Small intestine (tissue), 16 donors: ENCODE measurements at places on chromosomes 6 and 20.

GRCh38 chr6:11214901-11215300 lies 17.6 kb downstream of the NEDD9 start:
- no peak for DNase-seq

DNA sequence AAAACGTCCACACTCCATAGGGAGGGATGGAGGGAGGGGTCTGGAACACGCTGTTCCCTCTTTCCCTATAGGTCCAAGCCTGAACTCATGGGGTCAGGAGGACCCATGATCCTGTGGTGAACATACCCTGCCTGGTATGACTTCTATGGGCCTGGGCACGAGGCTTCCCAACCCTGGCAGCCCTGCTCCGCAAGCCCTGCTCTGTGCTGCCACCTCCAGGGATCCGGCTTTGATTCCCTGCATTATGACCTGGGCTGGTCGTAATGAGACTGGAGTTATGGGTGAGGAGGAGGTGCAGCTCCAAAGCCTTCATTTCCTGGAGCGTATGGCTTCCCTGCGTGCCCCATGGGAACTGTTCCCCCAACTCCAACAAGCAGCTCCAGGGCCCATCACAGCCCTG lies 54.9 kb downstream of the CDH22 start:
- no peak for DNase-seq

DNA sequence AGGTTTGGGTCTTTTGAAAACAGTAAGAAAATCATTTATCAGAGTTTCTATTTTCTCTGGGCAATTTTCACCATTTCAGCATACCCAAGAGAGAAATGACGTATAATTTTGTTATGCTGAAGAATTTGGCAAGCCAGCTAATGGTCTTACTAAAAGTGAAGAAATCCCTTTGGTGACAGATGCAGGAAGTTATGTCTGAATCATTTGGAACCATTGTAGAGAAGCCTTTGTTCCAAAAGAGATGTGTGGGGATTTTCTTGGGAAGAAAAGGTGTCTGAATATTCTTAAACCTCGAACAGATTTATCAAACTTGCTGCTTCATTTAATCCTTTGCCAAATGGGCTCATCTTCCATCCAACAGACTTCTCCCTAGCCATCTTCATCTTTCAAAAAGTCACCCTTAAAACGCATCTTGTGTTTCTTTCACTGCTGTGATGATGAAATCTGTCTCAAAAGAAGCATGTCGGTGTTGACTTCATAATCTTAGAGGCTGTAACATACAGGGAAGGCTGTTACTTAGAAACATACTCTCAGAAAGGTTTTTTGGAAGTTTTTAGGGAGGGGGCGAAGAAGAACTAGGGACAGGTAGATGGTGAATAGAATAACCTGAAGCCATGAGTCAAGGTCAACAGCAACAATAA lies 39.5 kb downstream of the CITED2 start:
- no peak for DNase-seq

GRCh38 chr6:63785006-63785405 lies 149.4 kb downstream of the PHF3 start:
- DNase-seq, result no peak

DNA sequence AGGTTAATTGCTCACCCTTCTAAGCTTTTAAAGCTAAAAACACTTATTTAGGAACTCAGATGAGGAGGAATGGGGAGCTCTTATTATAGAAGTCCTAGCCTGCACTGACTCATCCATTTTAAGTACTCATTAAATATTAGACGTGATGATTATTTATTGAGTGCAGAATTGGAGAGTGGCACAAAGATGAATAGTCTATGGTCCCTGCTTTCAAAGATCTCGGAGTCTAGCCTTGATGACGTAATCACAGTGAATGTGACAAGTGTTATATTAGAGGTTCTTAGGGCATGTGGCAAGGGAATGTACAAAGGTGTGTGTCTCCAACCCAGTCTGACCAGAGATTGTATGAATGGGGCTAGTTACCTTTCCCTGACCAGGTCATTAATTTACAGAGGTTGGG lies 68.7 kb upstream of the CD83 start:
- DNase-seq, result no peak

DNA sequence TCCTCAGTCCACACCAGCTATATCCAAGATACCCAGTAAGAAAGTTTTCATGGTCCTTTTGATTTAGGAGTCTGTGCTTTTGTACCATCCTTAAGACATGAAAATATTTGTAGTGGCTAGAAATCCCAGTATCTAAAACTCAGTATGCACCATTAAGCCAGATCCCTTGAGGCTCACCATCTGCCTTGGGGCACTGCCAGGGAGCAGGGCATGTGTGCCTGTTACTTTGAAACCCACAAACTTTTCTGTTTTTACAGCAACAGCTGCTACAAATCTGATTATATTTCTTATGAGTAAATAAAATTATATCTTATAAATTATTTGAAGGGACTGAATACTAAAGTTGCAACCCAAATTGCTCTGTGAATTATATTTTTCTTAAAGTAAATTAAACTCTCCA lies 290.5 kb upstream of the MANEA start:
- DNase-seq, result no peak

DNA sequence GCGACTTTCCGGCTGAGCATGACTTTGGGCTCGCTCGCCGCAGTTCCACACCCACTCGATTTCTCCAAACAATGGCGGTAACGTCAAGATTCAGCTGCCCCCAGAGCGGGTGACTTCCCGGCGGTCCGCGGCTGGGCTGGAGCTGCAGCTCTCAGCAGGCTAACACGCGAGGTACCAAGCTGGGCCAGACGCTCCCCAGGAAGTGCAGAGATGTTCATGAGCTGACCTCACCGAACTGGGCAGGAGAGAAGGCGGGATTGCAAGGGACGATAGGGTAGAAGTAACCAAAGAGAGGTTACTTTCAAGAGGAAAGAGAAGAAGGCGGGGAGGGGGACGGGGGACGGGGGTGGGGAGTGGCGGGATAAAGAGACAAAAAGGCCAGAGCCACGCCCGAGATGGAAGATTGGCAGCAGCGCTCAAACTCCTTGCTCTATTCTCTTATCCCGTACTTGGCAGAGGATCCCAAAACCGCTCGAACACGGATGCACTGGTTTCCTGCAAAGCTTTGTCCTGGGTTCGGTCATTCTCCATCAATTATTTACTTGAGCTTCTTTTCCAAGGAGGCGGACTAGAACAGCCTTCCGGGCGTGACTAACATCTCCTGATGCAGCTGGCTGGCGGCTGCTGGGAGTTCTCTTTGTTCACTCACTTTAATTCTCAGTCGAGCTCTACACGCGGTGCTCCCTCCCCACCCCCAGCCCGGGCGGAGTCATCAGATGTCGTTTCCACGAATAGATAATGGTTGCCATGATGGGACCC lies at the start of gene MTCL3:
TSS of gene MTCL3 (minus strand) at position 626 of the 759 bp plus-strand sequence.
- peak; percentile 15 for DNase-seq
